8988T (cell line): ENCODE measurements at places on chromosomes 2 and 18.

GRCh38 chr2:86562485-86562921 lies 740 bp downstream of the CHMP3 start:
- DNase-seq = no peak

DNA sequence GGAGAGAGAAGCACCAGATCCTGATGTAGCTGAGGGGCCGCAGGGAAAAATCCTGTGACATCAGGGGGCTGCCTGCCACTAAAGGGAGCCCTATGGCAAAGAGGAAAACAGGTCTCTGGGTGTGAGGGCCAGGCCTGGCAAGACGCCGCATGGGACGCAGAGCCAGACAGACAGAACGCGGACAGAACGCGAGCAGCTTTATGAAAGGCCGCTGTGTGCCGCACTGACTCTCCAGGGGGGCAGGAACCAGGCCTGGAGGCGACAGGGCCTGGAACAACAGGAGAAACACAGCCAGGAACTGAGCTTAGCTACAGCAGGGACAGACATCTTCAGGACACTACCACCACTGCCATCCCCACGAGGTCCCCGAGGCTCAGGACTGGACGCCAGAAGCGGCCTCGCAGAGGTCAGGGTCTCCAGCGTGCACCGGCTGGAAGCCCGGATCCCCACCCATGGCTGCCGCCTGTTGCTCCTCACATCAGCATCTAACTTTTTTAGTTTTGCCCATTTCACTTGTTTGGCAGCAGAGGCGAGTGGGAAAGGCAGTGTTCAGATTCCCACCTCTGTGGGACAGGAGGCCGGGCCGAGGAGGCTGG lies 131.6 kb downstream of the VAPA start:
- no peak for DNase-seq

DNA sequence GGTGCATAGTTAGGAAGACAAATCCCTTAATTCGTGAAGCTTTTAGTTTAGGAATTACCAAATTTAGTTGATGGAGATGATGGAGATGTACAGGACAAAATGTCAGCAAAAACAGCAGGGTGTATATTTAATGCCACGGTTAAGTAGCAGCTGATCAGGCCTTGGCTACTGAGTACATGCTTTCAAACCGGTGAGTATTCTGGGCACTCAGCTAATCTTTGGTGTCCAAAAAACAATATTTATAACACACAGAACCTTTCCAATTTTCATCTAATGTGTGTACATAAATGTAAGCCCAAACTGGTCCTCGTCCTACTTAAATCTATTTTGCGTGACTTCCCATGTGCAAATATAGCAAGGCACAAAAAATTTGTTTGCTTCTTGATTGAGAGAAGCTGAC lies 703.4 kb upstream of the LINC00305 start:
- DNase-seq = no peak

GRCh38 chr2:32271063-32271462 lies 6.4 kb upstream of the NLRC4 start:
- DNase-seq = no peak

- DNase-seq = no peak
Measured at GRCh38 chr2:14543284-14543683, 89.2 kb upstream of the LRATD1 start.

- no peak for DNase-seq
Measured at GRCh38 chr2:173653432-173653805, 298.7 kb downstream of the CDCA7 start.
